Effector memory CD8-positive, alpha-beta T cell (primary cell): ENCODE measurements at places on chromosomes 2 and 18.

- H3K4me1 ChIP-seq: no peaks in the 10 kb centered on the region
- no peaks in the 10 kb centered on the region for H3K36me3 ChIP-seq
- no peak overlapping the region for H3K27ac ChIP-seq
- H3K4me3 ChIP-seq: no peak overlapping the region
- H3K27me3 ChIP-seq: no peaks in the 10 kb centered on the region
Observed at GRCh38 chr2:8857709-8858108, 20.3 kb upstream of the KIDINS220 start.

- no peak overlapping the region for H3K4me3 ChIP-seq
- DNase-seq: no peak
- peaks cover 53% of the 10 kb centered on the region for H3K27me3 ChIP-seq
- peaks cover under 1% of the 10 kb centered on the region for H3K36me3 ChIP-seq
- no peaks in the 10 kb centered on the region for H3K4me1 ChIP-seq
Observed at GRCh38 chr2:71606244-71606643, 152.9 kb downstream of the DYSF start.

DNA sequence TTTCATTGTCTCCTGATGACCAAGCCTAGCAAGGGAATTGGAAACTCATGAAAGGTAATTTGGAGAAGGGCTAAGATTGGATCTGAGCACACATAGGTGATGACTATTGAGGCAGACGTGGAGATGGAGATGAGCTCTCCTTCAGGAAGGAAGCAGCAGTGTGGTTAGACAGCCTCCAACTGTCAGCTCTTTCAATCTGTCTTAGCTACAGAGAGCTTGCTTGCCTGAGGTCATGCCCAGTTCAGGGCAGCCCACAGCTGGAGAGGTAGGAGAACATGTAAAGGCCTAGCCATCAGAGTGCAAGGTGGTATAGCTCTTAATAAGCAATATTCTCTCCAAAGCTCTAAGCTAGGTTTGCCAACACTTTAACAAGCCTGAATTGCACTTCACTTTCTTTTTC, 79.2 kb downstream of the THSD7B start:
- H3K36me3 ChIP-seq: no peaks in the 10 kb centered on the region
- H3K27me3 ChIP-seq: no peaks in the 10 kb centered on the region
- H3K4me3 ChIP-seq: no peak overlapping the region
- DNase-seq: no peak
- H3K4me1 ChIP-seq: no peaks in the 10 kb centered on the region
- H3K27ac ChIP-seq: no peak overlapping the region

DNA sequence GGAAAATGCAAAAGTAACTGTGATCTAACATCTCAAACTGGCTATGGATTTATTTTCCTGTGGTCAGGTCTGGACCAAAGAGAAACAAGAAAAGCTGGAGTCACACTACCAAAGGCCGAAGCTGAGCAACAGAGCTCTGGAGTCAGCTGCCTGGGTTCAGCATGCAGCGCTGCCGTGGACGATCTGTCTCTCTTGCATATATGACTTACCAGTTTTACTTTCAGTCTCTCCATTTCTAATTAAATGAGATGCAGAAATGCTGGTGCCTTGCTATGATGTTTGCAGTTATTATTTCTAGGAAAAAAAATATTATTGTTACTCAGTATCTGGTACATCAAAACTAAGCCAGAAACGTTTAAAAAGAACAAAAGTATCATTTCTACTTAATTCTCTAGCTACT, 813.2 kb downstream of the RNF144A start:
- no peaks in the 10 kb centered on the region for H3K27me3 ChIP-seq
- H3K36me3 ChIP-seq: peaks cover 13% of the 10 kb centered on the region
- peaks cover 46% of the 10 kb centered on the region for H3K4me1 ChIP-seq
- peak overlapping the region; percentile 96 for H3K27ac ChIP-seq

- H3K4me3 ChIP-seq: no peak overlapping the region
- H3K4me1 ChIP-seq: no peaks in the 10 kb centered on the region
- H3K36me3 ChIP-seq: no peaks in the 10 kb centered on the region
Observed at GRCh38 chr2:29544917-29545316, 376.5 kb downstream of the ALK start.

DNA sequence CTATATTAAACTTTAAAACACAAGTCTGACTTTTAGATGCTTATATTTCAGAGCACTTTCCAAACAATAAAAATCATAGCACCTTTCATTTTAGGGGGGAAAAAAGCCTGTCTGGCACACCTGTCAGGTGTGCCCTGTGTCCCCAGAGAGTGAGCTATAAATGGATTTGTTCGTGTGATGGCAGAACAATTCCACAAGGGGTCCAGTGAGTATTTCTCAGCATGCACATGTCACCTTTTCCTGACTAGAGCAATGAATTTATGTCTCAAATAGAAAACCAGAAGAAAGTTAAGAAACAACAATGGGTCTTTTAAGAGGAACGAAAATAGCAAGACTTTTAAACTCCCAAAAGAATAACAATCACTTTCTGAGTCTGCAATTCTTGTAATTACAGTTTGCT, 55.9 kb downstream of the ACVR1C start:
- no peaks in the 10 kb centered on the region for H3K4me1 ChIP-seq
- H3K36me3 ChIP-seq: no peaks in the 10 kb centered on the region
- no peak overlapping the region for H3K4me3 ChIP-seq
- H3K27ac ChIP-seq: no peak overlapping the region
- no peak for DNase-seq

GRCh38 chr18:47788621-47789020, 141.8 kb downstream of the SMAD2 start:
- DNase-seq: no peak
- H3K4me3 ChIP-seq: no peak overlapping the region
- H3K27ac ChIP-seq: no peak overlapping the region

- H3K27ac ChIP-seq: peak overlapping the region; percentile 92
- no peaks in the 10 kb centered on the region for H3K27me3 ChIP-seq
- H3K4me3 ChIP-seq: peak overlapping the region; percentile 64
- peaks cover 19% of the 10 kb centered on the region for H3K36me3 ChIP-seq
Observed at GRCh38 chr2:10377052-10377746, 70.9 kb downstream of the ODC1 start.

- no peaks in the 10 kb centered on the region for H3K27me3 ChIP-seq
- H3K27ac ChIP-seq: no peak overlapping the region
- no peak for DNase-seq
- peaks cover 14% of the 10 kb centered on the region for H3K4me1 ChIP-seq
- no peak overlapping the region for H3K4me3 ChIP-seq
- H3K36me3 ChIP-seq: peaks cover 18% of the 10 kb centered on the region
Observed at GRCh38 chr2:32715391-32715841, 87.6 kb downstream of the TTC27 start.

- no peak overlapping the region for H3K27ac ChIP-seq
- no peak for DNase-seq
- peaks cover 2% of the 10 kb centered on the region for H3K36me3 ChIP-seq
- no peaks in the 10 kb centered on the region for H3K4me1 ChIP-seq
Observed at GRCh38 chr18:78957140-78957539, 22.5 kb upstream of the SALL3 start.

DNA sequence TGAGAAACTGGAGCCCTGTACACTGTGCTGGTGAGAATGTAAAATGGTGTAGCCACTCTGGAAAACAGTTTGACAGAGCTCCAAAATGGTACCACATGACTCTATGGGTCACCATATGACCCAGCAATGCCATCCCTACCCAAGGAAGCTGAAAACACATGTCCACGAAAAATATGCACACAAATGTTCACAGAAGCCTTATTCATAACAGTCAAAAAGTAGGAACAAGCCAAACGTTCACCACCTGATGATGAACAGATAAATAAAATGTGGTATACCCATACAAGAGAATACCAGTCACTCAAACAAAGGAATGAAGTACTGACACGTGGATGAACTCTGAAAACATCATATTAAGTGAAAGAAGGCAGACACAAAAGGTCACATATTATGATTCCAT, 4.6 kb downstream of the AFG3L2 start:
- no peaks in the 10 kb centered on the region for H3K27me3 ChIP-seq
- no peak overlapping the region for H3K4me3 ChIP-seq
- no peak for DNase-seq
- peaks cover 46% of the 10 kb centered on the region for H3K4me1 ChIP-seq
- H3K36me3 ChIP-seq: peaks cover 34% of the 10 kb centered on the region

GRCh38 chr2:185583058-185583816, 155.4 kb upstream of the FSIP2 start:
- no peaks in the 10 kb centered on the region for H3K4me1 ChIP-seq
- no peak overlapping the region for H3K4me3 ChIP-seq
- no peaks in the 10 kb centered on the region for H3K36me3 ChIP-seq
- no peak overlapping the region for H3K27ac ChIP-seq
- H3K27me3 ChIP-seq: no peaks in the 10 kb centered on the region

DNA sequence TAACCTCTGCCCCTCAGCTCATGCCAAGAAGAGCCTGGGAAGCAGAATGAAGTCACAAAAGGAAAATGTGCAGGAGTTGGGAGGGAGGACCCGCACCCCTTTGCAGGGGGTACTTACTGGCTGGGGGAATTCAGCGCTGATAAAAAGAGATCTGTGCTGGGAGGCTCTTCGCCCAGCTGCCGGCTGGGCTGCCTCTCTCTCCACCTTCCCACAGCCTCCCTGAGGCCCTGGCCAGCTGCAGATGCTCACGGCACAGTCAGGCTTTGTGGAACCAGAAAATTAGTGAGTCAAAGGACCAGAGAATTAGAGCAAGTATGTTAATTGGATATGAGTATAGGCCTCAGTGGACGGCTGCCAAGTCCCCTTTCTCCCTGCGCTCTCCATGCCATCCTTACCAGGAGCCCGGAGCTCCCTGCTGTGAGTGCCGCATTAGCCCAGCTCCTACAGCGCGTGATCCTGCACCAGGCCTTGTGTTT, 181.7 kb upstream of the SH3BP4 start:
- H3K4me3 ChIP-seq: no peak overlapping the region
- no peaks in the 10 kb centered on the region for H3K4me1 ChIP-seq
- H3K36me3 ChIP-seq: no peaks in the 10 kb centered on the region
- no peak for DNase-seq

- H3K4me3 ChIP-seq: no peak overlapping the region
- peaks cover 14% of the 10 kb centered on the region for H3K27me3 ChIP-seq
- no peak for DNase-seq
- no peaks in the 10 kb centered on the region for H3K4me1 ChIP-seq
- H3K27ac ChIP-seq: no peak overlapping the region
Observed at GRCh38 chr18:396556-396955, 103.9 kb downstream of the COLEC12 start.

DNA sequence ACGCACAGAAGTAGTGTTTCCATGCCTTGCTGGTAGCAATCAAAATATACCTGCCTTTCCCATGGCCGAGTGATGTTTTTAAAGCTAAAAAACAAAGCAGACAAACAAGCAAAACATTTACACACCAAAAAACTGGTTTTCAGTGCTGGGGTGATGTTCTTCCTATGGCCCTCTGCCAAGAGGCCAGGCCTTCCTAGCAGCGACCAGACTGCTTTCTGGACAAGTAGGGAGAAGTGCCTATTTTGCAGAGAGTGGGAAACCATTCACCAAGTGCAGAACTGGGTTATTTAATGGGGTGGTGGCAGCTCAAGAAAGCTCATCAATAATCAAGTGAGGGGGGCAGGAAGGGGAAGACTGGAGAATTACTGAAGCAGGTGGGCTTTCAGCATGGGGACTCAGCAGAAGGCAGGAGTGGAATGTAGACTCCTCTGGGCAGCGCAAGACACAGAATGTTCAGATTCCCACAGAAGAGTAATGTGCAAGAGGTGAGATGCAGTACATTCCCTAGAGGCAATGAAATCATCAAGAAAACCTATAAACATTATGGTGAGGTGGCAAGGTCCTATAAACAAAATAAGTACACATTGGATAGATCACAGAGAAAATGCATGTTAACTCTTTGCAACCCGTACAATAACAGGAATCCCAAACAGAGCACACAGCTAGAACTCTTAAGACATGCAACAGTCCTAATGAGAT, 44.0 kb downstream of the CPO start:
- H3K36me3 ChIP-seq: no peaks in the 10 kb centered on the region
- DNase-seq: no peak
- H3K27ac ChIP-seq: no peak overlapping the region

- H3K27ac ChIP-seq: no peak within 1 kb of the TSS
- H3K4me3 ChIP-seq: no peak within 1 kb of the TSS
- no peaks in the 10 kb centered on the region for H3K4me1 ChIP-seq
- peaks cover 4% of the 10 kb centered on the region for H3K27me3 ChIP-seq
Observed at GRCh38 chr2:168801961-168802858, at the start of gene NOSTRIN. NOSTRIN (plus strand) TSS chr2:168802637; CDS start chr2:168802647, 10 bp downstream.

DNA sequence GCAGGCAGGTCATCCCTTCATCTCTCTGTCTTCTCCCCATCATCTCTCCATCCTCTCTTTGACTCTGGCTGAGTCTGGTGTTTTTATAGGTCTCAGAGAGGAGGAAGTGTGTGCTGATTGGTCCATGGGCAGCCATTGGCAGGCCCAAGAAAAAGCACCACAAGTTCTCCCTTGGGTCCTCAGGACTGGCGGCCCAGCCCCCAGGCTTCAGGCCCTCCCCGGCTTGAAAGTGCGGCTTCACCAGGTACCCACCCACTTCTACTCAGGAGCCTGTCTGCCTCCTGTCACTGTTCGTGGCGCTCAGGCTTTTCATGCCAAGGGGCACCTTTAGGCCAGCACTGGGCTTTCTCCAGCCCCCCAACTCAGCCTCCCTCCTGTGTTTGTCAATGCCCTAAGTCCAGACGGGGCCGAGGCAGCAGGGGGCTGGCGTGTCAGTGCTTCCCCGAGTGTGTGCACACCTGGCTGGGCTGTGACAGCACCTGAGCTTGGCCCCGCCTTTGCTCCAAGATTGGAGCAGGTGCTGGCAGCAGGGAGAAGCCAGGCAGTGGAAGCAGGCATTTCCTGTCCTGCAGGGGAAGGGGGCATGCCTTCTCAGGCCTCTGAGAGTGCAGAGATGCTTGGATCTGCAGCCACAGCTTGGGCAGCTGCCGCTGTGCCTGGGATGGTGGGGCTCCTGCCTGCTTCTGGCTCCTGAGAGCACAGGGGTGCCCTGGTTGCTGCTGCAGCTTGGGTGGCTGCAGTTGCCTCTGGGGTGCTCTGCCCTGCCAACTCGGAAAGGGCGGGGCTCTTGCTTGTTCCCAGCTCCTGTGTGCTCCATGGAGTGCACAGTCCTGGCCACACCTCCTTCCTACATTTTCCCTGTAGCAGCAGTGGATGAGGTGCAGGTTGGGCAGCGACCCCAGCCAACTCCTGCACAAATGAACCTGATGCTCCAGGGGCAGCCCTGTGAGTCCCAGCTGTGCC, 34.1 kb downstream of the FBXO48 start:
- no peak for DNase-seq
- no peaks in the 10 kb centered on the region for H3K27me3 ChIP-seq
- peak overlapping the region; percentile 54 for H3K4me3 ChIP-seq
- peak overlapping the region; percentile 87 for H3K27ac ChIP-seq
- no peaks in the 10 kb centered on the region for H3K36me3 ChIP-seq
- H3K4me1 ChIP-seq: peaks cover 35% of the 10 kb centered on the region

DNA sequence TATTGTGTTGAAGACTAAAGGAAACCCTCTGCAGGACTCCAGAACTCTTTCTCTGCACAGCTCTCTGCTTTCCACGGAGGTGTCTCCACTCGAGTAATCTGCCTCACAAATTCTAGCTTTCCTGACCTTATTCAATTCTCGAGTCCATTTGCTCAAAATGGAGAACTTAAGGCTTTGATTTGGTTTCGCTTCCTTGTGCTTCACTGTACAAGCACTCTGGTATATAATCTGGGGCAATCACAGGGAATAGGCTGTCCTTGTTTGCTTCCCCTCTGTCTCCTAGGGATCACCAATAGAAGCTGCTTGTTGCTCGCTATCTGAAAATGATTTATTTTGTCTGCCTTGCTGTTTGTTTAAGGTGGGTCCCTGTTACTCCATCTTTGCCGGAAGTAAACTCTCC, 129.1 kb upstream of the DOCK10 start:
- no peak overlapping the region for H3K27ac ChIP-seq
- H3K36me3 ChIP-seq: no peaks in the 10 kb centered on the region
- no peak overlapping the region for H3K4me3 ChIP-seq
- H3K4me1 ChIP-seq: no peaks in the 10 kb centered on the region
- peaks cover 33% of the 10 kb centered on the region for H3K27me3 ChIP-seq
